Daoy (cell line): ENCODE measurements at places on chromosomes 2 and 18.
A peak's percentile ranks its signal among the peaks of the same experiment; 100 is the strongest.

GRCh38 chr2:191728750-191729624, 51.1 kb downstream of the NABP1 start:
- no peak for DNase-seq

DNA sequence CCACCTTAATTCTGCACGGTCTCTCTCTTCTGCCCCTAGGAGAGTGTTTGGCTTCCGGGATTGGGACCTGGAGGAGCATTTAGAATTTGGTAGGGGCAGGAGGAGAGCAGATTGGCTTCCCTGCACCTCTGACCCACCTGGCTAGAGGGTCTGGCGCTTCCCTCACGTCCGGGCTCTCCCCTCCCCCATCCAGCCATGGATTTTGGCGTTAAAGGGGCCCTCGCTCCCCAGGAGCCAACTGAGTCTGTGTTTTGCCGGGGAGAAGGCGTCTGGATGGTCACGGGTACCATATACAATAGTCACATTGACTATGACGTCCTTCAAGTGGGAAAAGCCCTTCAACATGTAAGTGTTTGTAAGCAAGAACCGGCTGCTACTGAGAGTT, 6.6 kb downstream of the HOXD3 start:
- no peak for DNase-seq

- DNase-seq = no peak
Measured at GRCh38 chr2:9169349-9170107, 37.1 kb upstream of the ASAP2 start.

DNA sequence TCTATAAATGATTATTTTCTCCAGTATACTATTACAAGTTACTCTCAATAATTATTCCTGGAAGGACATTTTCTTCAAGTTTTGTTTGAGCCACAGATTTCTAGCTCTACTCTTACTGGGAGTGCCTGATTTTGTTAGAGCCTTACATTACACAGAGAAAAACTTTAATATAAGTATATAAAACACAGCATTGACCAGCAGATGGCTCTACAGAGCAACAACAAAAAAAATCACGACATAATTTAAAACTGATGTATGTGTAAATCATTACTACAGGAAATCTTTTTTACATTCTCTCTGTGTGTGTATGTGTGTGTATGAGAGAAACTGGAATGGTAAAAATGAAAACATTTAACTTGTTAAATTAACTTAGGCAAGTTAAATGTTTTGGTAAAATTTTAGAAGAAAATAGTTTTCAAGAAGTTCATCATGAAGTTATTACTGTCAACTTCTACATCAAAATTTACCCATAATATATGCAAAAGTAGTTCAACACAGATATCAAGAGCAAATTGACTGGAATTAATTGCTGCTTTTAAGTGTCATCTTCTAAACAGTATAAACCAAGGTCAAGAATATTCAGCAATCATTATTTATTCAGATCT, 103.3 kb downstream of the MDH1 start:
- peak; percentile 14 for DNase-seq
